ENCODE measurements at places on chromosomes 6 and 20. TPM values are rescaled to one million over a fixed set of nuclear protein-coding genes. Genes with fewer than 3 reads are reported as not detected.

The BTBD3 gene
- 27.5 TPM for total RNA-seq

The KCNS1 gene
- total RNA-seq, result 0.29 TPM

The SLC32A1 gene
- total RNA-seq, result not detected

The JPH2 gene
- total RNA-seq, result not detected

The UBE2C gene
- 34.0 TPM for total RNA-seq

The ANKRD66 gene
- total RNA-seq, result not detected

The PSMB9 gene
- 7.0 TPM for total RNA-seq

The PAX1 gene
- not detected for total RNA-seq

The XKR7 gene
- total RNA-seq, result not detected

The TBC1D20 gene
- total RNA-seq, result 27.4 TPM

The MRS2 gene
- total RNA-seq, result 35.0 TPM

The EPPIN gene
- not detected for total RNA-seq

The FAM210B gene
- total RNA-seq, result 73.0 TPM

The HSPA12B gene
- 23.8 TPM for total RNA-seq

The MDFI gene
- 24.6 TPM for total RNA-seq

The TBXT gene
- not detected for total RNA-seq
